ENCODE measurements at places on chromosomes 12 and 14. TPM values are rescaled to one million over a fixed set of nuclear protein-coding genes. Genes with fewer than 3 reads are reported as not detected.

Gene TAS2R10
- 2.1 TPM for total RNA-seq

Gene KLRG1
- total RNA-seq, result 1.7 TPM

Gene DIO2
- 0.26 TPM for total RNA-seq

Gene DBX2
- not detected for total RNA-seq

Gene KRT3
- not detected for total RNA-seq

Gene NYNRIN
- total RNA-seq, result not detected

Gene LYSET
- total RNA-seq, result 14.3 TPM

Gene NABP2
- total RNA-seq, result 53.3 TPM

Gene TMPRSS12
- not detected for total RNA-seq

Gene LMO3
- not detected for total RNA-seq

Gene LETMD1
- 65.8 TPM for total RNA-seq

Gene INSM2
- total RNA-seq, result 0.10 TPM

All from MCF 10A (cell line).